Colonic mucosa (tissue), 4 donors: ENCODE measurements at places on chromosomes 11 and 22.

DNA sequence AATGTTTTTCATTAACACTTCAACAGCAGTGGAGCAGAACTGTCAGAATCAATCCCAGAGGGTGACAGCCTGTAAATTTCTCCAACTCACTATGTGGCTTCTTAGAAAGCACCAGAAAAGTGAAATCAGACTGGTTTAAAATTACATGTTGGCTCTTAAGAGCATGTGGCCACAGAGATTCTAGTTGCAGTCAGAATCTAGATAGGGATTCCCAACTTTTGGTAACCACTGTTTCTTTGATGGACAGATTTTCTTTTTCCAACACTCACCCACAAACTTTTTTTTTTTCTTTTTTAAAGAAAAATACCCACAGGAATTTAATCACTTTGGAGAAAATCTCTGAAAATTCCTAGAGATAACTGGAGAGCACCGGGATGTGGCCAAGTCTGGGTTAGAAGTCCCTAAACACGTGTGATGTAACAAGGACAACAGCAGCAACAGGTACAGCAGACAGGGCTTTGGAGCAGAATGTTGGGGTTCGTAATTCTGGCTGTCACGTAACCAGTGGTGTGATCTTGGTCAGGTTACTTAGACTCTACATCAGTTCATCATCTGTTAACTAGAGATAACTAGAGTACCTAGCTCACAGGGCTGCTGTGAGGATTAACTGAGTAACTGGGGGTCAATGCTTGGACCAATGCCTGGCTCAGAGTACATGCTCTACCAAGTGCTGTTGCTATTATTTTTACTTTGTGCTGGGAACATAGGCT lies 100.1 kb downstream of the NAT10 start:
- DNase-seq: no peak

- peak; percentile 61 for DNase-seq
Observed at GRCh38 chr11:87097582-87097981, 59.8 kb downstream of the TMEM135 start.

GRCh38 chr11:134070342-134070845 lies 1.5 kb downstream of the JAM3 start:
- no peak for DNase-seq

DNA sequence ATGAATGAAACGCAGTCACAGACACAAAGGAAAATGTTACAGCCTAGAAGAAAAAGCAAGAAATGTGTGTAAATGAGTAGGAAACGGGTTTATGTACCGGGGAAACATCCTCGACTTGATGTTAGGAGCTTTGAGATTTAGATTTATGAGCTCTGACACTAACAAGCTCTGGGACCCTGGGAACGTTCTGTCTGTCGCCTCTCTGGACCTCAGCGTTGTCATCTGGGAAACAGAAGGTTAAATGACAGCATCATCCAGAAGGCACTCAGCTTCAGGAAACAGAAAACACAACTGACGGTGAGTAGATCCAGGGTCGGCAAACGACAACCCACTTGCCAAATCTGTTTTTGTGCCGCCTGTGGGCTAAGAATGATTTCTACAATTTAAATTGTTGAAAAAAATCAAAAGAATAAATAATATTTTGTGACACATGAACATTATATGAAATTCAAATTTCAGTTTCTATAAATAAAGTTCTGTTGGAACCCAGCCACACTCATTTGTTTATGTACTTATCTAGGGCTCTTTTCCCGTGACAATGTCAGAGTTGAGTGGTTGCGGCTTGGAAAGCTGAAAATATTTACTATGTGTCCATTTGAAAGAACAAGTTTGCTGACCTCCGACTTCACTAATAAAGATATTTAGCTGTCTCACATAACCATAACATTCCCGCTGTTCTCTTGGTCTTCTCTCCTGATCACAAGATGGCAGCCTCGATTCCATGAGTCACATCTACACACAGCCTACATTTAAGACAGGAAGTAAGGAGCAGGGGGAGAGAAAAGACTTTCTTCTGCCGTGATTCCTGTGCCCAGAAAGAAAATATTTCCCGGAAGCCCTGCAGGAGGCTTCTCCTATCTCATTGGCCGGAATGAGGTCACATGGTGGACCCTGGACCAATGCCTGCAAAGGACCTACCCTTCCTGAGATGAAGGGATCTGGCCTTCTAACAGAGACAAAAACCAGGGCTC lies 47.1 kb upstream of the SYT13 start:
- DNase-seq: peak; percentile 31

GRCh38 chr11:123268156-123268555 lies 73.1 kb upstream of the CLMP start:
- no peak for DNase-seq

DNA sequence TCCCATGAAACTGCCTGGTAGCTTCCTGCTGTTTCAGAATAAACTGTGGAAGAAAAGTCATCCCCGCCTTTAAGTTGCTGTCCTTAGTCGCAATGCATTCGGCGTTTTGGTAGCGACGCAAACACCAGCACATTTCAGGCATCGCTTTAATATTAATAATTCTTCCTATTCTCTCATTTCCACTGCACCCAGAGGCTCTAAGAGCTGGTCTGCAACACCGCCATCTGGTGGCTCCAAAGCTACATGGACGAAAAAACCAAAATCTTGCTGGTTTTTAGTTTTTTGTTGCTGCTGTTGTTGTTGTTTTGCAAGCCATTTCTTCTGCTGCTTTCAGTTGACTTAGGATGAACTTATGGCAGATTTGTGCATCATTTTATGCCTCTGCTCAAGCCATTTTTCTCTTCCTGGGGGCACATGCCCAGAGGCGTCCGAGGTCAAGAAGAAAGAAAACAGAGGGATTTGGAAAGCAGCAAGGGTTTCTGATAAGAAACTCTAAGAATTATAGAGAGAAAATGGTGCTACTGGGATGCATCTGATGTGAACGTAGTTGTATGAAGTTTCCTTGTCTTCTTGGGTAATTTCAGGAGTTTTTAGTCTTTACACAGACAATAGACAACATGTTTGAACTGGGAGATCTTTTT lies 345.4 kb upstream of the KIRREL3 start:
- no peak for DNase-seq

DNA sequence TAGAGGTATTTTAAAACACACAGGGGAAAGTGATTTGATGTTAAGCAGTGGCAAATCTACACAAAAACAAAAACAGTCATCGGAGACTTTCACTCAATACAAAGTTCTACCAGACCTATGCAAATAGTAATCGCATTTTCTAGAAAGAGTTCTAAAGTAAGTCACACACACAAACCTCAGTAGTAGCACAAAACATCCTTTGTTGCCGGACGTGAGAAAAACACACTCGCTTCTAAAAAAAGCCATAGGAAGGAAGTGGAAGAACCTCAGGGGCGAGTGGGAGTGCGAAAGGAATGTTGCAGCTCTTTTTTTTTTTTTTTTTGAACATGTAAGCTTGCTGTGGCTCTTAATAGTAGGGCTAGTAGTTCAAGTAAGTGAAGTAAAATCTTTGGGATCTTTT lies 88.9 kb downstream of the MAML2 start:
- no peak for DNase-seq

- DNase-seq: no peak
Observed at GRCh38 chr11:62918531-62918930, 2.6 kb downstream of the CHRM1 start.

GRCh38 chr11:61834278-61835048 lies 6.4 kb downstream of the FADS2 start:
- peak; percentile 36 for DNase-seq

DNA sequence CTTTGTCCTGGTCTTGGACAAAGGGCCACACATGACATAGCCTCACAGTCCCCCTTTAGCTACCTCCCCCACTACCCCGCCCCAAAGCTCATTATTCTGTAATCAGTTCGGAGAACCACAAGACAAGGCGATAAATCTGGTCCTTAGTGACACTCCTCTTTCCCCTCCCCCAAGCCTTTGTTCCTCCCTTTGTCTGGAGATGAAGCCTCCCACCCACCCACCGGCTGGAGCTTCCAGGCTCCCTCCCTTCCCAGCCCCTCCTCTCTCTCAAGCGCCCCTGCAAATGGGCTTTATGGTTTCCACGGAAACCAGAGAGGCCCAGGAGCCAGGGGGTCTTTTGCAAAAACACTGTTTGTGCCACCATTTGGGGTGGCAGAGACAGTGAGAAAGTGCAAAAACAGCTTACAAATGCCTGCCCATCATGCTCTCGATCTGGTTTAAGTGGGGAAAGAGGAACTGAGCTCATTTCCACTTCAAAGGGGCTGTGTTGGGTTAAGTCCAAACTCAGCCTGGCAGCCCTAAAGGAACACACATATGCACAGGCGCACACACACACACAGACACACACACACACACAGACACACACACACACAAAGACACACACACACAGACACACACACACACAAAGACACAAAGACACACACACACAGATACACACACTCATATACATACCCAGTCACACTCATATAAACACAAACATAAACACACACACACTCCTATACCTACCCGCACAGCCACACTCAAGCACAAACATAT lies 23.5 kb downstream of the APLNR start:
- DNase-seq: no peak

GRCh38 chr11:68467201-68467834 lies 6.8 kb downstream of the PPP6R3 start:
- no peak for DNase-seq

DNA sequence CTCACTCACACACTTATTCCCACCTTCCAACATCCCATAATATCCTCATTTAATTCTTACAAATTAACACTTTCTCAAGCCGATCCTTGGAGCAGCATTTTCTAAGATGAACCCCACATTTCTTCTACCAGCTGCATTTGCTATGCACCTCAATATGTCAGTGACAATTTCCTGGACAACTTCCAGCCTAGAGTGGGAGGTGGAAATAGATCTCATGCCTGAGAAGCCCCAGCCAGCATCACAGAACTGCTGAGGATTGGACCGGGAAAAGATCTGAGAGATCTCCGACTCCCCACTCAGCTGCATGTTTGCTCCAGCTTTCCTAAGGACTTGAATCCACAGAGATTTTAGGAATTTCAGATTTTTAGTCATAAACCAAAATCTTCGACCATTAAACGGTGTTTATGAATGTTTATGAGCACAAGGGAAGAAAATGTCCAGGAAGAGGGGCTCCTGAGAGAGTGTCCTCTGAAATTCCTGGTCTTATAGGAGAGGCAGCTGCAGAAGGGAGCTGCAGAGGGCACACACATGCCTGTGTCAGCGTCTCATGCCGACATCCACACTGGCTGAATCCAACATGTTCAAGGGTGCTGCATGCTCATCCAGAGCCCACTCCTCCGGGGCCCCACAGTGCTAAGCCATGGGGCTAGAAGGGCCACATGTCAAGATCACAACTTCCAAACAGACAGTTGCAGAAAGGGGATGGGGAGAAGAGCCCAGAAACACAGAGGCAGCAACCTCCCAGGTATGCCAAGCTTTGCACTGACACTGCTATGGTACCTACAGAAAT lies 68.6 kb downstream of the MICAL3 start:
- no peak for DNase-seq

DNA sequence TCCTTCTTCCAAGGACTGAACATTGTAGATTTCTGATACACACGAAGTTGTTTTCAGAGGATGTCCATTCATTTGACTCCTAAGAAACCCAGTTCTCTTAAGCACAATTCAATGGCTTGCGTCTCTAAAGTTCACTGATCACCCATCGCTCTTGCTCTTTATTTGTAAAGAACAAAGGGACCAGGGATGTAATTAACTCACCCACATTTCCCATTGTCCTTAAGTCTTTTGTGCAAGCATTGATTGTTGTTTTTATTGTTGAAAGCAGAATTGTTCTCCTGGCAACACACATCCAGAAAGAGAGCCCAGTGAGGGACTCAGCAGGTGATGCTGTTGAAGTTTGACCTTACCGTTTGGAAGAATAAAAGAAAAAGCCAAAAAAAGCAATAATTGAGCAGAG lies 59.2 kb downstream of the SPON1 start:
- no peak for DNase-seq

DNA sequence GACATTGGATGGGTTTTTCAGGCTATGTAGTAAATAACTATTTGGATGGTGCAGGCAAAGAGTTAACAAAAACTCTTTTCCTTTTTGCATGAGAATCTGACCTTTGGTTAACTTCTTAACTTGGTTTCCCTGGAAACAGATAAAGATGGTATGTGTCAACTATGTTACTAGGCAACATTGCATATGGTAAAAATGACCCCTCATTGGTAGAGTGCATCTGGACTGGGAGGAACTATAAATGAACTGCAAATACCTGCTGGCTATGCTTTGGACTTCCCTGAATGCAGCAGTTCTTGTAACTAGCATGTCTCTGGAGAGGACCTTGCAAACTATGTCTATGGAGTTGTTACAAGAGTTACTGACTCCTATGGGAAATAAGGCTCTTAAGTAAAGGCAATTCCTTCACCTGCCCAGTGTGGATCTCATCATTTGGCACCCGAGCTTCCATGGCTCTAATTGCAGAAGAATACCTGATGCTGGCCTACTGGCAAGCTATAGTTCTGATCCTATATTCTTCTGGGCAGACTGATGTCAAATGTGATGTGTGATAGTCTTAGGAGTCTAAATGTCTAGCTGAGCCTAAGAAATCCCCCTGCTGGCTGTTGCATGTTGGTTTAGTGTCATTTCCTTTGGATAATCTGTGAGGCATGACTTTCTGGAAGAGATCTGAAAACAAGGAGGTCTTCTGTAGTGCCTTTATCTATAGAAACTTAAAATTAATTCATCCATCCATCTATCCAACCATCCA lies 126.7 kb upstream of the MTMR2 start:
- no peak for DNase-seq
